ENCODE measurements at places on chromosomes 11 and 22. TPM values are rescaled to one million over a fixed set of nuclear protein-coding genes. Genes with fewer than 3 reads are reported as not detected.

- DNase-seq, result no peak
Measured at GRCh38 chr11:6216501-6216900, 11.1 kb downstream of the C11orf42 start.

- DNase-seq, result no peak
Measured at GRCh38 chr11:79220171-79220570, 220.7 kb downstream of the TENM4 start.

DNA sequence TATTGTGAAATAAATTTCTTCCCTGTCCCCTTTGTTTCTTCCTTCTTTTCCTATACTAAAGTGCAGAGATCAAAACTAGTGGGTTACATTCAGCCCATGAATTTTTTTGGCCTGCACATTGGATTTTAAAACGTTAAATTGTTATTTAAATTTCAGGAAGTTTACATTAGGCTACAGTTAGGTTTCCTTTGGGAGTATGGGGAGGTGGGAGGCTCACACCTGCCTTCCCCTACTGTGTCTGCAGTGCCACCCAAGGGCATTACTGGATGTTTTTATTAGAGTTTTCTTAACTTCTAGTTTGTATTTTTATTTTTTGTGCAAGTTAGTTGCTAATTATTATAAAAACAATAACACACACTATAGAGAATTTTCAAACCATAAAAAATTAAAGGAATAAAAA lies 51.7 kb downstream of the CYB5R2 start:
- no peak for DNase-seq

DNA sequence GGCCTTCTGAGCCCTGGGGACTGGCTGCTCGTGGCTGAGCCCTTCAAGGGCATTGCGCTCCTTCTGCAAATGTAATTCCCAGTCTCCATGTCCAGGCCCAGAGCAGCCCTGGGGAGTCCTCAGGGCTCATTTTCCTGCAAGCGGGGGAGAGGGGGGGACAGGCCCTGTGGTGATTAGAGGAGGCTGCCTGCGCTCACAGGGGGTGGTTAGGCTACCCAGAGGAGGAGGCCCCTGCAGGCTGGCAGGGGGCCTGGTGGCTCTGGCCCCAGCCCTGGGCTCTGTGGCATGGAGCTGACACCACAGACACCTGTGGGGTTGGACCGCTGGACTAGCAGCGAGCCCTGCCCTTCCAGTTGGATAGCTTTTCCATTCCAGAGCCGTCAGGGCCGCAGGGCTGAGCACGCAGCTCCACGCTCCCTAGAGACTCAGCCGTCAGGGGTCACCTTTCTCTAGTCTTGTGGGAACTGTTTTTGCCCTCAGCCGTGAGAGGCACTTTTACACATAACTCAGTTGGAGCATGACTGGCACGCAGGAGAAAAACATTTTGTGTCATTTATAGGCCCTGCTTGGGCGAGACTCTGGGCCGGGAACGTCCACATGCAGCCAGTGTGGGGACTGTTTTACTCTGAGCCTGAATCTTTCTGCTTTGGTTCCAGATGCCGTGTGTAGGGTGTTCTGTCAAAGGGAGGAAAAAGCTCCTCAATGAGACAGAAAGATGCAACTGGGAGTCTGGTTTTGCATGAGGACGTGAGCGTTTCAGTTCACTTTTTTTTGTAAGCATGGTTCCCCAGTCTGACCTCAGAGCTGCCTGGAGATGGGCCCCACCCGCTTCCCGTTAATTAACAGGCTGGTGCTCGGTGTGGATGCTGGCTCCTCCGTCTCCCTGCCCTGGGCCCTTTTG lies 58.1 kb downstream of the LRP5 start:
- DNase-seq, result no peak

GRCh38 chr11:14773755-14774154 lies 118.3 kb downstream of the CYP2R1 start:
- DNase-seq, result no peak

The KRTAP5-2 gene
- not detected for total RNA-seq

The RFPL3 gene
- not detected for total RNA-seq

The PAMR1 gene
- not detected for total RNA-seq

The TRIM29 gene
- total RNA-seq, result not detected
